ENCODE measurements at places on chromosomes 3 and 15.

- DNase-seq: no peak
These were observed 135.5 kb upstream of the COL8A1 start for GRCh38 chr3:99502871-99503270.

DNA sequence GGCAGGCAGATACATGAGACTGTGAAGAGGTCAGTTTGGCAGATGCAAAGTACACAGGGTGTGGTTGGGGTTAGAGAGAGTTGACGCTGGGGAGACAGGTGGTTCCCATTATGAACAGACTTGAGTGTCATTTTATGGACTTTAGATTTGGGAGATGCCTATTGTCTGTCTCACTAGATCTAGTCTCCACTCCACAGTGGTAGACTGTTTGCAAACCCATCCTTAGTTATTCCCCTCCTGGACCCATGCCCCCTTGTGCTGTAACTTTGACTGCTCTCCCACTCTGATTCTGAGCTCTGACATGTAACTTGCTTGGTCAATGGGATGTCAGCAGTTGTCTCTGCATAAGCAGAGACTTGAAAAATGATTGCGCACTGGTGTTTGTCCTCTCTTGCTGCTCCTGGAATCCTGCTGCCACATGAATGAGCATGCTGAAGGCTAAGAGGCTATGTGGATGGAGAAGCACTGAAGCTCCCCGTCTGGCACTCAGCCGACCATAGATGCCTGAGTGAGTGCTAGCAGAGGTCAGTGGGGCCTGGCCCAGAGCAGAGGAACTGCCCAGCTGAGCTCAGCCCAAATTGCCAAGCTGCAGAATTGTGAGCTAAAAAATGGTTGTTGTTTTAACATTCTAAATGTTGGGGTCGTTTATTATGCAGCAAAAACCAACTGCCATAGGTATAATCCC lies 88.2 kb downstream of the FAM43A start:
- DNase-seq: no peak

DNA sequence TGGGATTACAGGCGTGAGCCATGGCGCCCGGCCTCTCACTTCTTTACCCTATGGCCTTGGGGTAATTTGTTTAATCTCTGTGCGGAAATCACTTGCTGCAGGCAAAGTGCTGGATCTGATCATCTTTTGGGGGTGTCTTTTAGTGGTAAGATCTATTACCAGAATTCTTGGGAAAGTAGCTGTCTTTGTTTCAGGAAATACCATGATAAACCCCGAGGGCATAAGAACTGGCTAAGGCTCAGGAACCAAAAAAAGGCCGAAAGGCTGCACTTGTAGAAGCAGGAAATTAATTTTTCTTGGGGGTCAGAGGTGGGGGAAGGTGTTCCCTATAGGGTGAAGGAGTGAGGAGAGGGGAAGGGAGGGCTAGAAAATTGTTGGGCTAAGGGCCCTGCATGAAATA lies 22.7 kb upstream of the IGF2BP2 start:
- DNase-seq: no peak

- DNase-seq: no peak
These were observed 28.6 kb upstream of the GPR149 start for GRCh38 chr3:154458560-154458959.

GRCh38 chr15:72248514-72248913 lies 17.5 kb upstream of the PKM start:
- no peak for DNase-seq

GRCh38 chr15:74428442-74428787 lies 5.3 kb downstream of the SEMA7A start:
- DNase-seq: no peak

DNA sequence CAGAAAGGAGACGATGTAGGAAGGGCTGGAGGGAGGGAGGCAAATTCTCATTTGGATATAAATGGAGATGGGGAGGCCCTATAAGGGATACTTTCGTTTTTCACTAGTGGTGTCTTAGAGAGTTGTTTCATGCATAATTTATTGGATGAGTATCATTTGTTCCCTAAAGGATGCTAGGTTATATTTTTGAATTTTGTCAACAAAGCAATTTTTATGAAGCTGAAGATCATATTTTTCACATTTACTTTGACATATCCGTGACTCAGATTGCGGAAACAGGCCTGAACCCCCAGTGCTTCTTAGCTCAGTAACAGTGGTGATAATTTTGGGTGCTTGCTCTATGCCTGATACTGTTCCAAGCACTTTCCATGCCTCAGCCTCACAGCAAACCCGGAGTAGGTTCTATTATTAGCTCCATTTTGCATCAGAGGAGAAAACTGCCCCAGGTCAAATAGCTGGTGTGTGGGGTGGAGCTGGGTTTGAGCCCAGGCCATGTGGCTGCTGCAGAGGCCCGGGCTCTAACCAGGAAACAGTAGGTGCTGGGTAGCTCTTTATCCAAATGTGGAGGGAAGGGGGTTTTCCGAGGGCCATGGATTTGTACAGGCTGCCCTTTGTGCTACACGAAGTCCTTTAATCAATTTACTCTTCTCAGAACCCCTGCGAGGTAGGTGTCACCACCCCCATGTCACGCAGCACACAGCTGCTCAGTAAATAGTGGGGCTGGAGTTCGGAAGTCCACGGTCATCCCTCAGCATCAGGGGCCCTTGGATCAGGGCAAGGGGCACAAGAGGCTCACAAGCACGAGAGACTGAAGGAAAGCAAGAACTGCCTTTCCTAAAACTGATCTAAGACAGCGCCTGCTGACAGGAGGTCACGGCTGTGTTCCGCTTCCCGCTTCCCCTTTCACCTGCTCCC lies 99.1 kb downstream of the SLC49A4 start:
- DNase-seq: no peak

DNA sequence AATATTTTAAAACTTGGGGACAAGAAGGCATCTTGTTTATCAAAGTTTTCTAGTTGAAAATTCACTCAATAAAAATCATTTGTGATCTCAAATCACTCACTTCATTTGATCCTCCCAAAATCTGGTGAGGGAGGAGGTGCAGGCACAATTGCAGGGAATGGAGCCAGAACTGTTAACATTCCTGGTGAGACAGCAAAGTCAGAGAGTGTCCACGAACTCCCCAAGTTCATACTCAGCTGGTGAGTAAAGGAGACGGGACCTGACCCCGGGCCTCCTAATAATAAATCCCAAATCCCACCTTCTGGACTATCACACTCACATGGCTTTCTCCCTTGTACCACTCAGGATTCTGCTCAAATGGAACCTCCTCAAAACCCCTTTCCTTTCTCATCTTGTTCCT lies 252.3 kb upstream of the LRTM1 start:
- no peak for DNase-seq

DNA sequence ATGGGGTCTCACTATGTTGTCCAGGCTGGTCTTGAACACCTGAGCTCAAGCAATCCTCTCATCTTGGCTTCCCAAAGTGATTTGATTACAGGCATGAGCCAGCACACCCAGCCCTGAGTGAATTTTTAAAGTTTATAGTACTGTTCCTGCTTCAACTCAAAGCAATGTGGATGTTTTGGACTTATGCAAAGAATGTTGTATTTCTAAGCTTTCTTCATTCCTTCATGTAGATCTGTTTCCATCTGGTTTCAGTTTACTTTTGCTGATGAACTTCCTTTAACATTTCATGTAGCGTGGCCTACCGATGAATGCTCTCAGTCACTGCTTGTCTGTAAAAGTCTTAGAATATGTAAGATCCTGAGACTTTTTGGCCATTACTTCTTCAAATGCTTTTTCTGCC lies 23.2 kb downstream of the NRG4 start:
- DNase-seq: no peak

DNA sequence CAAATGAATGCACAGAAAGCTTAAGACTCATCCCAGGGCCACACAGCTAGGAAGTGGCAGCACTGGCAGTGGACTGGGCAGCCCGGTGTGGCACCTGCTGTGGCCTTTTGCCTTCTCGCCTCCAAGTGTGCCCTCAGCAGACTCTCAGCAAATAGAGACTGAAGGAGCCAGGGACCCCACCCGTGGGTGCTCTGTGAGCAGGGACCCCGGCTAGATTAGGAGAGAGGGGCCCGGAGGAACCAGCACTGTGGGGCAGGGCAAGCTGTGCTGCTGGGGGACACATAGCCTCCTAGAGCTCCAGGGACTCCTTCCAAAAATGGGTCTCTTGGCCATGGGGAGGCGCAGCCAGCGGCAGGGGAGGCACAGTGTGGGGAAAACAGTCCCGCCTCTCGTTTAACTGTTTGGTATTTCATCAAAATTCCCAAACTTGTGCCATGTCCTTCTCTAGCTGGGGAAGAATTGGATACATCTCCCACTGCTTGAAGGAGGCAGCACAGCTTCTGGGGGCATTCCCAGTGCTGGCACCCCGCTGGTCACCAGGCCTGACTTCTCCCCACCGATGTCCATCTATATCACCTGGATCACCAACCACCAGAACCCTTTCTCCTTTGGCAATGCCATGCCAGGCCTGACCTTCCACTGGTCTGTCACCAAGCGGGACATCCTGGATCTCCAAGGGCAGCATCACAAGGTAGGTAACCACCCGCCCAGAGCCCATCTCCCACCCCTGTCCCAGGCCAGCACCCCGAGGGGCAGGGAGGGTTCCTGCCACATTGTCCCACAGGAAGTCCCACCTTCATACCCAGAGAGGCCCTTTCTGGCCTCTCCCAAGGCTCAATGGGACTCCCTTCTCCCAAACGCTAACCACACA lies 12.0 kb upstream of the TXNRD3 start:
- DNase-seq: no peak

DNA sequence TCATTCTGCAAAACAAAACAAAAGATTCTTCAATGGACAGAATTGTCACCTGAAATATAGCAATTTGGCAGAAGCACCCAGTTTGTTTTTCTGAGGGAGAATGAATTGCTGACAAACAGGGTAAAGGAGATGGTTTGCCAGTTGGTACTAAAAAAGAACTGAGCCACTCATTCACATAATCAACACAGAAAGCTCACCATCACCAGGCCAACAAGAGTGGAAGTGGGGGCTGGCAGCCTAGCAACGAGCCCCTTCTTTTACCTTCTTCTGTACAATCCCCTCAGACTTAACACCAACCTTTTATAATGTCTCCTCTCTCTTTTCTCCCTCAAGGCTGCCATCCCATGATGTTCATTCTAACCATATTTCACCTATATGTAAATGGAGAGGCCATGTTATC lies 5.9 kb downstream of the TOP2B start:
- DNase-seq: no peak

DNA sequence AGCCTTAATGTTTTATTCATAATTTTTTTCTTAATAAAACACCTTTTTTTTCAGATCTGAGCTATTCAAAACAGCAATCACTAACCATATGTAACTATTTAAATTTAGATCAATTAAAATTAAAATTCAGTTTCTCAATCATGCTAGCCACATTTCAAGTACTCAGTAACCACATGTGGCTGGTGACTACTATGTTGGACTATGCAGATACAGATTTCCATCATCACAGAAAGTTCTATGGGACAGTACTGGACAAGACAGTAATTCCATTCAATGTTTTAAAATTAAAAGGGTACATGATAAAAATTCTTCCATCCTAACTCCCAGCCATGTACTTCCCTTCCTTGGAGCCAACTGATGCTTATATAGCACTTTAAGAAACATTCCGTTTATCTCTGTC lies 119.3 kb downstream of the GLDN start:
- DNase-seq: no peak

DNA sequence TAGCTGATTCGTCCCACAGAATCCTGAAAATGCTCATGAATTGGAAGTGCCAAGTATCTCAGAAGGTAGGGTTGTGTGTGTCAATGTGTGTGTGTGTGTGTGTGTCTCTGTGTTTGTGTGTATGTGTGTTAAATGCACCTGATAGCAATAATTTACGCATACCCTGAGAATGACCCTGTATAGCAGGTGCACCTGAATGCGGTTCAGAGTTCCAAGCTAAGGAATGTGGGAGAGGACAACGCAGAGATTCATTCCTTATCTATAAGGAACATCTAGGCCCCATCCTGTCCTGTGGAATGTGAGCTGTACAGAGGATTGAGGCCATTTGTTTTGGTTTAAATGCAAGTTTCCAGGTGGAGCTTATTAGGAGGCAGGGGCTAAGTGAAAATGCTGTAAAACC lies 49.1 kb upstream of the NEDD4 start:
- no peak for DNase-seq

DNA sequence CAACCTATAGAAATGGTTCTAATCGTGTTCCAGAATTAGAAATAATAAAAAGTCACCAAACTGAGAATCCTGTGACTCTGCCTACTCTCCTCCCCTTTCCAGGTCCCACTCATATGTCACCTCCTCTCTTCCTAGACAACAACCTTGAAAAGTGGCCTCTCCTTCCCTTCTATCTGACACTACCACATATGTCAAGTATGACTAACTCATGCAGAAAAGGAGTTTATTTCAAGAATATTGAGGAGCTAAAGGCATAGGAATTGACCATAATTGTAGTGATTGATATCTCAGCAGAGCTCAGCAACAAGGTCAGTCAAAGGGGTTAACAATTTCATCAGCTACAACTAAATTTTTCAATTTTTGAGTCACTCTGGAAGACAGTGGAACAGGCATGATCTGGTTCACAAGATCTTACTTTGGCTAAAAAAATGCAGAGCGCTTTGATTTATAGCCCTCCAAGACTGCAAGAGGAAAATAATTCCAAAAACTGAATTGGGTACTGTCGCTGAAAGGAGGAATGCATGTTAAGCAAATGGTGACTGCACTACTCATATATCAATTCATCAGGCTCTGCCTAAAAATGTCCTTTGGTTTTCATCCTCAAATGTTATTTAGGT lies 160.6 kb upstream of the ARHGEF26 start:
- no peak for DNase-seq

DNA sequence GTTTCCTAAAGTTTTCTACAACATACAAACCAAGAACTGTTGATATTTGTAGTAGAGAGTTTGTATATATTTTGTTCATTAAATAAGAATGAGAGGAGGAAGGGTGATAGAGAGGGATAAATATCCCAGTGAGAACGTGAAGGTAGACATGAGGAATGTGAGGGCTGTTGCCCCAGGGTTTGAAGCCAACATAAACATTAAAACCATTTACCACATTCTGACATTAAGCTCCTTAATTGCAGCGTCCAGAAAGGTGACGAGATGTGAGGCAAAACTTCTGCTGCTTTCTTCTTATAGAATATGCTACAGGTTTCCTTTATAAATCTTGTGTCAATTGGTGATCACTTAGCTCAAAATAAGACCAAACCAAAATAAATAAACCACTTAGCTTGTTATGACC lies 267.8 kb upstream of the CNTN4 start:
- DNase-seq: no peak
